ENCODE measurements at places on chromosomes 13 and 19.

DNA sequence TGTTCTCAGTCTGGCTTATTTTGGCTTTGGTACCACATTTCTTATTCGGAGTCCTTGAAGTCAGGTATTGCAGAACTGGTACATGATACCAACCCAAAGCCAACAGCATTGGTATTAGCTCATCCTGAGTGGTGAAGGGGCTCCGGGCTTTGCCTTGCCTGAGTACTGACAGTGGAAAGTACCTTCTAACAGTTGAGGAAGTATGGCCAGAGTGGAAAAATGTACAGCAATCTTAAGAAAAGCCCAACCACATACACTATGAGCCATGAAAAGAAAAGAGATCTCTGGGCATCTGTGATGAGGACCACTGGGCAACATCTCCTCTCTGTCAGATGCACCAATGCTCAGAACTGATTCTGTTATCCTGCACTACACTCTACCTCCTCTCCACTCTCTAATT lies 8.3 kb downstream of the LCP1 start:
- DNase-seq, result no peak

DNA sequence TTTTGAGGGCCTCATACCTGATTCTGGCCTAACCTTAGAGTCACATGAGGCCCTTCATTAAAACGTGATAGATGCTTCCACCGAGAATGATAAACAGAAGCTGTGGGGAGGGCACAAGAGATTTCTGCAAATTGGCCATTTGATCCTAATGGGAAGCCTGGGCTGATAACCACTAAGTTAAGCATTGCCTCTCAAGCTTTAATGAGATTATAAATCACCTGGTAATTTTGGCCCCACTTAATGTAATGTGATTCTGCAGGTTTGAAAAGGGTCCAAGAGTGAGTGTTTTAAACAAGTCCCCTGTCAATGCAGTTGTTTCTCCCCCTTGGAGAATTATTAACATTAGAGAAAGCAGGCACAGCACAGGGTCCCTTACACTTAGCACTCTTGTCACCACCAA lies 42.0 kb downstream of the ZNF486 start:
- DNase-seq, result no peak

- peak; percentile 84 for DNase-seq
Observed at GRCh38 chr19:9827289-9828238, at the start of gene UBL5. Gene UBL5 (plus strand): TSS chr19:9827918. CDS start chr19:9828338, 420 bp downstream.

DNA sequence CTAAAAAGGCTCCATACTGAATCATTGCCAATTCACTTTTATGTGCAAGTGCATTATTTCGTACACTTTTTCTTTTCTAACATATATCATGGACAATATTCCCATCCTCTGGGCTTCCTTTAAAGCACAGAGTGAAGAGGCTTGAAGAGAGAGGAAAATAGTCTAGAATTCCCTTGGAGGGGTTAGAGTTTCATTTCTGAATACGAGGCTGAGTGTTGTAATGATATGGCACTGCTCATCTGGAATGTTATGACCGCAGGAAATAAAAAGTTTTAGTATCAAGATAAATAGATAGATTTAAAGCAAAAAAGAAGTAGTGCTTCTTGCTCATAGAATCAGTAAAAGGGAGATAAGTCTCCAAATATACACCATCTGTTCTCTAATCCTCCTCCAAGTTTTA lies 412.3 kb upstream of the SLITRK1 start:
- DNase-seq, result no peak

DNA sequence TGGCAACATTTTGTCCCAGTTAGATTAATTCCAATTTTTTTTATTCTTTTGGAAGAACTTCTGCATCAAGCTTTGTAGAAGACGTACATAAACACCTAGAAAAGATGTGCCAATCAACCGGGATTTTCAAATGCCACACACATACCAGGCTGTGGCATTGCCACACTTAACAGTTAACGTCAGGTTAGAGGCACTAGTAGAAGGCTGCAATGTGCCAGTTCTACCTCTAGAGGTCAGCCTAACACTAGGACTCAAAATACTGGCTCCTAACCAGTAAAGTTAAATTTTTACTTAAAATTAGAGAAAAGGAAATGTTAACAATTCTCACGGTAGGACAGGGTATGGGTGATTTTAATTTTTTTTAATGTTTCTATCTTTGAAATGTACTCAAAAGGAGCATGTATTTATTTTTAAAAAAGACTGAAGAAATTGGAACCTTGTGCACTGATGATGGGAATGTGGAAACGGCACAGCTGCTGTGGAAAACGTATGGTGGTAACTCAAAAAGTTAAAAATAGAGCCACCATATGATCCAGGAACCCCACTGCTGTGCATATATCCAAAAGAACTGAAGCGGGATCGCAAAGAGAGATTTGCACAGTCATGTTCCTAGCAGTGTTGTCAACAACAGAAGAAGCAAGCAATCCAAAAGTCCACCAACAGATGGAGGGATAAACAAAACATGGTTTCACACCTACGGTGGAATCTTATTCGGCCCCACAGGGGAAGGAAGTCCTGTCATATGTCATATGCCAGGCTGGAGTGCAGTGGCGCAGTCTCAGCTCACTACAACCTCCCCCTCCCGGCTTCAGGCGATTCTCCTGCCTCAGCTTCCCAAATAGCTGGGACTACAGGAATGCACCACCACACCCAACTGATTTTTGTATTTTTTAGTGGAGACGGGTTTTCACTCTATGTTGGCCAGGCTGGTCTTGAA lies 30.3 kb downstream of the CRYL1 start:
- peak; percentile 25 for DNase-seq

DNA sequence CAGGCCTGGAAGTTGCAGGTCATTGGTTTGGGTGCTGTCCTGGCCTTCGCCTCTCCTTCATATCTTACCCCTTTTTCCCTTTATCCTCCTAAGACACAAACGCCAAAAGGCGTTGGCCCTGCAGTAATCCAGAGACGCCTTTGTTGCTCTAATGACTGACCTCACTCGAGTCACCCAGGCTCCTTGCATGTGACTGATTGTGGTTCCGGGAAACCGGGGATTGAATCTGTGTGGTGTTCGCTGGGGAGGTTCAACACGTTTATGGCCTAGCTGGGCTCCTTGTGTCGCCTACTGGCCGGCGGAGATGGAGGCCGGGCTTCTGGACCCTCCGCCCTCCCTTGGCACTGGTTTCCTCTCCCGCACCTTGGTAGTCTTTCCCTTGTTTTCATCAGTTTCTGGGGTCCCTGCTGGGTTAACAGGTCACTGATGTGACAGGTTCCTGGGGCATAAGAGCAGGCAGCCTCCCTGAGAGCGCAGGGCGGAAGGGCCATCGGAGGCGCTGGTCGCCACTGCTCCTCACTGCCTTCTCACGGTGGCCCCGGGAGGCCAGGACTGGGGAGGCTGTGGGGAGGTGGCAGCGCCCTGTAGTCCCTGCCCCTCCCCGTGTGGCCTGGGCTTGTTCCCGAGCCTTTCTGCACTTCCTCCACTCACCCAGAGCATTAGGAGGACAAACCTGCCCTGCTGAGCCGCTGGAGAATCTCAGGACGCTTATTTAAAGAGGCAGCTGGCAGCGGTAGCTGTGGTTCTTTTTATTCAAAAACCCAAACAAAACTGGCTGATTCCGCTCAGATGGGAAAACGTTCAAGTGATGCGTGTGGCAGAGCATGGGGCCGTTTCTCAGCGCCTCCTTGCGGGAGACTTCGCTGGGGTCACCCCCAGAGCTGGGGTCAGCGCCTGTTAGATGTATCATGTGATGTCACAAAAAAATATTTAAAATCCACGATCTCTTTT lies 18.1 kb upstream of the NDUFS7 start:
- DNase-seq, result no peak

- DNase-seq, result no peak
Observed at GRCh38 chr19:45527731-45528130, 20.5 kb downstream of the VASP start.

DNA sequence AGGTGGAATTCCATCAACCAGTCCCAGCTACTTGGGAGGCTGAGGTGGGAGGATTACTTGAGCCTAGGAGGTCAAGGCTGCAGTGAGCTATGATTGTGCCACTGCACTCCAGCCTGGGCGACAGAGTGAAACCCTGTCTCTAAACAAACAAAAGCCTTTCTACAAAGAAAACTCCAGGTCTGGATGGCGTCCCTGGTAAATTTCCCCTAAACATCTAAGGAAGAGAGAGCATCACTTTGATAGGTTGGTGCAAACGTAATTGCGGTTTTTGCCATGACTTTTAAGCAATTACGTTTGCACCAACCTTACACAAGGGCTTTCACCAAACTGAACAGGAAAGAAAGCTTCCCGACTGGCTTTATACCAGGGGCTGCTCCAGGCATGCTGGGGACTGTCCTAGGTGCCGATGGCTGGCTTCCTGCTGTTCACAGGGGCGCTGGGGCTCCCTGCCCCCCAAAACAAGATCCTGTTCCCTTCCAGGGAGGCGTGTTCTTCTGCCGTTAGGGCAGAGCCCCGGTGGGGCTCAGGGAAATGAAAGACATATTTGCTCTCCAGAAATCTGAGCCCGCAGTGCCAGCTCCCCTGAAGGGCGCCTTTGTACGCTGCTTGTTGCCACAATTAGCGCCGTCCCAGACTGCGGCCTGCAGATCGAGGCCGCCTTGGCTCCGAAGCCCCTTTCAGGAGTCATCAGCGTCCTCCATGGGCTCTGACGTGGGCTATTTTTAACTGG lies 38.7 kb upstream of the KLF2 start:
- no peak for DNase-seq

GRCh38 chr19:43638995-43639518 lies 593 bp downstream of the CADM4 start:
- DNase-seq, result no peak

GRCh38 chr13:41897126-41897525 lies 63.8 kb downstream of the VWA8 start:
- DNase-seq, result no peak

DNA sequence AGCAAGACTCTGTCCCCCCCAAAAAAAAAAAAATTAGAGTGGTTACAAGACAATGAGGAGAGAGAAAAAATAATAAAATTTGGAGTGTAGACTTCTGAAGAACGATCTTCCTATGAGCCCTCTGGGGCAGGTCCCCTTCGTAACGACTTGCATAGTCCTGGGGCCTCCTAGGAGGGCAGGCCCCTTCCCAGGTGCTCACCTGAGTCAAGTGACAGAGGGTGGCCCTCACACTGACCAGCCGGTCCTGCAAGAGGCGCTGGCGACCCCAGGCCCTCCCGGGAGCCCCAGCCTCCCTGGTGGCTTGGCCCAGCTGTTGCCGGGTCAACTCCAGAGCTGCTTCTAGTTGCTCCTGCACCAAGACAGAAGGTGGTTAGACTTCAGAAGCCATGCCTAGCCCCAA lies 14.9 kb downstream of the PLEKHA4 start:
- no peak for DNase-seq

DNA sequence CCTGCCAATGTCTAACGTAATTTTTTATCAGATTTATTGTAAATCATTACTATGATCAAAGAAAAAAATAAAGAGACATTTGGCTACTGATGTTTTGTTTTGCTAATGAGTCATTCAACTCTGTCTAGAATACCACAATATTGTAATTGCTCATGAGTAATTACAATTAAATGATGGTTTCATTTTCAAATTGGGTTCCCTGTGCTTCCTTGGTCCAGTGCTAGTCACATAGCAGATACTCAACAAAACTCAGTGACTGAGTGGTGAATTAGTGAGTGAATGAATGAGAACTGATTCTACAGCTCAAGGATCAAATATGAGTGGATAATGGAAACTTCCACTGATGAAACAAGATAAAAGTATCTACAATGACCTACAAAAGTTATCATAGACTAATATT lies 304.7 kb downstream of the POU4F1 start:
- DNase-seq, result no peak

GRCh38 chr13:53301449-53301848 lies 272.8 kb downstream of the OLFM4 start:
- no peak for DNase-seq

DNA sequence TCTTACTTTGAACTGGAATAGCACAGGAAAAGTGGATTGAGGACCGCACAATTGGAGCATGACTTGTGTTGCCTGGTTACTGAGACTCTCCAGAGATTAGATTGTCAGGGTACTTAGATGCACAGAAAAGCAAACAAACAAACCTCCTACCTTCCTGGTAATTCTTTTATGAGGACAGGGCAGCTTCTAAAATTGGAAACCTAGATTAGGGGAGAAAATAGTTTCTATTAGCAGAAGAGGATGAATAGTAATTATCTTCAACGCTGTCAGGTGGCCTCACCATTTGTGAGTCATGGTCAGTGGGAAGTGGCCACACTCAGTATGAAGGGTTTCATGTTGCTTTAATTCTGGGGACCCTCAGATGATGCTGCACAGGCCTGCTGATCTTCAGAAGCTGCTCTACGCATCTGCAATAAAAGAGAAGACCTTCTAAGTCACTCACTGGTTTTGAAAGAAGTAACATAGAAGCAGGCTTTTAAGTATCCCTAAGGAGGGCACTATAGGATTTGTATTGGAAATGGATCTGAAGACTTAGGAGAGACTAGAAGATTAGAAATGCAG lies 106.8 kb downstream of the LACC1 start:
- DNase-seq, result no peak

DNA sequence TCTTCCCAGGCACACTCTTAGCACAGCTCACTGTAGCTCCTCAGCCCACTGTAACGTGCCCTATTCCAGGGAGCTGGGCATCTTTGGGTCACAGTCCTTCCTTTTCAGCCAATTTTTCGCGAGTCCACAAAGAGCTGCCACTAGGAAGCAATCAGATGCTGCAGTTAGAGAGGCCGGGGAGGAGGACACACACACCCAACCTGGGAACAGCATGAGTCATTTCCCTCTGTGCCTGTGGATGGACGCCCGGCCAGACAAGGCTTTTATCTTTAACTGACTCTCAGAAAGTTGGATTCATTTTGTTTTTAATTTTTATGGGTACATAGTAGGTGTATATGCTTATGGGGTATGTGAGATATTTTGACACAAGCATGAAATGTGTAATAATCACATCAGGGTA lies 918.6 kb downstream of the UQCRFS1 start:
- DNase-seq, result no peak

- no peak for DNase-seq
Observed at GRCh38 chr13:94950303-94950702, 238.0 kb upstream of the SOX21 start.

DNA sequence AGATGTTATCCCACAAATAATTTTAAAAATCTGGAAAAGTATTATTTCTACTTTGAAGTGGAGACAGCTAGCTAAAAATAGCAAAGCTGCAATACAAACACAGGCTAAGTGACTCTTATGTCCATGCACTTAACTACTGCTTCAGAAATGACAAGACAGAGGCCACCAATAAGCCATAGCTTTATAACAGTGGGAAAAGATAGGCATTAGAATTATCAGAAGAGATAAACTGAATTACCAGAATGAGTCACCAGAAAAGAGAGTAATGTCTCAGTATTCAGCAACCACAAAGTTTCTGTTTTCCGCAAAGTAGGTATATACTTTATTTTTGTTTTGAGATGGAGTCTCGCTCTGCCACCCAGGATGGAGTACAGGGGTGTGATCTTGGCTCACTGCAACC lies 17.1 kb downstream of the CLN5 start:
- DNase-seq, result no peak

DNA sequence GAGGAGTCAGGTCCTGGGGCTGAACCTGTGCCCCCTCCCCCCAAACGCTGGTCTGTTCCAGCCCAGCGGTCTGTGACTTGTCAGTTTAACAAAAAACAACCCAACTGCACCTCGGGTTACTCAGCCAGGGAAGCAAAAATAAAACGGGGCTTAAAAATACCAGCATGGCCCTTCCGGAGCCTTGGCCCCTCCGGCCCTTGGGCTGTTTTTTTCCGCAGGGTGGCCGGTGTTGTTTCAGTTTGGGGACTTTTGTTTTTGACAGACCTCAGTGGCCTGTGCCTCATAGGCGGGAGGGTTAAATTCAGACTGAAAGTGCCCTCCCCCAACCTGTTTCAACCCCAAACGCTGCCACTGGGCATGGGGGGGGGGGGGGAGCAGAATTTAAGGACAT lies 4.0 kb downstream of the TCF3 start:
- no peak for DNase-seq
